ENCODE measurements at places on chromosomes 16 and 17.

DNA sequence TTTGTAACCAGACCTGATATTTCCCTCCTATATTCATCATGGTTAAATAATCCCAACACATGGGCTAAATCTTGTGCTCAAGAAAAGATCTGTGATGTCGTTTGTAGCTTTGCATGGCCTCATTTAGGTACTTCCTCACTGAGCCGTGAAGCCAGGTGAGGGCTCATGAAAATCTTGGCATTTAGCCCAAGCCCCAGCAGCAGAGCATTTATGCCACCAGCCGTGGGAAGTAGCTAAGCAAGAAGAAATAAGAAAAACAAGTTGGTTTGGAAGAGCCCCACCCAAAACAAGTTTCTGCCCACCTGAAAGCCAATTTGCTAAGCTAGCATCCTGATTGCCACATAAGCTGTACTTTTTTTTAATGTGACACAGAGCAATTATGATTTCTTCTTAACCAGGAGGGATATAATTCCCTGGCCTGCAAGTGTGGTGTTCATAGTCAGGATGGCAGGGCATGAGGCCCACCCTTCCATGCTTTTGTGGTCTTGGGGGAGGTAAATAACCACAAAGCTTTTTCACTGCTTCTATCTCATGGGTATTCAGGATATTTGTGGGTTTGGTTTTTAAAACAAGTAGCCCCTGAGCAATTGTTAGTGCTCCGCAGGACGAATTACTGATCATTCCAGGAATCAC is 10.5 kb downstream of the TMIGD1 start:
- no peak for DNase-seq

DNA sequence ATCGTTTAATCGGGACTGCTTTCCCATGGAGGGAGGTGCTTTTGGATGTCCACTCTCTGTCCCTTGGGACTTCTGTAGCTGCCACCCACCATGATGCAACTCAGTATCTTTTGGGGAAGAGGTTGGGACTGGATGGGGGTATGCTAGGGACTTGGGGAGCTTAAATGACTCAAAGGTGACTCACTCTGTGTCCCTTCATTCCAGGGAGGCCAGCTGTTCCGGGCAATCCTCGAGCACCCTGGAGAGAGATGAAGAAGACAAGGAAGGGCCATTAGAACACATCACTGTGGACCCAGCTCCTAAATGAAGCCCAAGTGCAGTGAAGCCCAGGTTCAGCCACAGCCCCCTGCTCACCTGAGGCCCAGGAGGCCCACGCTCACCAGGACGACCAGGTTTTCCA is 4.6 kb downstream of the COL1A1 start:
- peak; percentile 91 for DNase-seq

DNA sequence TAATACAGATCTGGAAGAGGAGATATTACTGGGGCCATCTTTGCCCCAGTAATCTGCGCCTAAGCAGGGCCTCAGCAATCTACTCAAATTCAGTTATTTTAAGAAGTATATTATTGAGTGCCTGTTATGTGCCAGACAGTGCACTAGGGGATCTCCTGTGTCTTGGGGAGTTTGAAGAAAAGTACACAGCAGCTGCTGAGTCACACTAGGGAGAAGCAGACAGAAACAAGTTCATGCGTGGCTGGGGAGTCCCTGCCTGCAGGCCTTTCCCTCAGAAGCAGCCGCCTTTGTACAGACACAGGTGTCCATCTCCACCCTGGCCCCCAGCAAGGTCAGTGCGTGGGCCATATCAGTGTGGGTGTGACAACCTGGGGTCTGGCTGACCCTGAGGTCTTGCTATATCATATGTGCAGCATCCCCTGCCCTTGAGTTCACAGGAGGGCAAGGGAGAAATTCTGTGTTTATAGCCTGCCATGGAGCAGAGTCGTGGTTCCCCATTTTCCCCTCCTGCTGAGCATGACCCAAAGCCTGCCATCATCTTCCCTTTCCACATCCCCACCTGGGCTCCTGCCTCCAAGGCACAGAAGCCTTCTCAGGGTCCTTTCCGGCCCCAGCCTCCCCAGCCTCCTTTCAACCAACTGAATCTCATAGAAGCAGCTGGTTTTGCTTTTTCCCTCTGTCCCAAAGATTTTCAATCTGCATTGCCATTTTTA is 229.9 kb upstream of the SDK2 start:
- no peak for DNase-seq

GRCh38 chr17:79534111-79534510 is 76.7 kb downstream of the RBFOX3 start:
- DNase-seq, result no peak

- no peak for DNase-seq
Measured at GRCh38 chr17:28534740-28535375, 17.6 kb downstream of the UNC119 start.

GRCh38 chr16:27722892-27723450 is 173.0 kb downstream of the KATNIP start:
- no peak for DNase-seq

GRCh38 chr17:64230791-64231408 is 32.2 kb downstream of the TEX2 start:
- DNase-seq, result peak; percentile 94

GRCh38 chr17:66412857-66413558 is 110.6 kb downstream of the PRKCA start:
- no peak for DNase-seq

DNA sequence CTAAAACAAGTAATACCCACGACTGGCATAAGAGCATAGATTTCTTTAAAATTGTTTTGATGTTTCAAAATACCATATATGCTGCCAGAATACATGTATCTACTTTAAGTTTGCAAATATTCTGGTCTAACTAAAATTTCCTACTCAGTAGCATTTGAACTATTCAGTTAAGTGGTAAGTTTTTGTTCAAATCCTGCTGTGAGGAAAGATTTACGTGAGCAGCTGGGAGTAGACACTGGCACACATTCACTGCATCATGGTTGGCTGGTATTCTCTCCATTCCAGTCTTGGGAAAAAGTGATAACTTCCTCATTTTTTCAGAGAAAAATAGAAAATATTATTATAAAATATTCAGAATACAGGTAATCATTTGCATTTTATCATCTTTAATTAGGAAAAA is 133.6 kb downstream of the SKAP1 start:
- DNase-seq, result no peak

DNA sequence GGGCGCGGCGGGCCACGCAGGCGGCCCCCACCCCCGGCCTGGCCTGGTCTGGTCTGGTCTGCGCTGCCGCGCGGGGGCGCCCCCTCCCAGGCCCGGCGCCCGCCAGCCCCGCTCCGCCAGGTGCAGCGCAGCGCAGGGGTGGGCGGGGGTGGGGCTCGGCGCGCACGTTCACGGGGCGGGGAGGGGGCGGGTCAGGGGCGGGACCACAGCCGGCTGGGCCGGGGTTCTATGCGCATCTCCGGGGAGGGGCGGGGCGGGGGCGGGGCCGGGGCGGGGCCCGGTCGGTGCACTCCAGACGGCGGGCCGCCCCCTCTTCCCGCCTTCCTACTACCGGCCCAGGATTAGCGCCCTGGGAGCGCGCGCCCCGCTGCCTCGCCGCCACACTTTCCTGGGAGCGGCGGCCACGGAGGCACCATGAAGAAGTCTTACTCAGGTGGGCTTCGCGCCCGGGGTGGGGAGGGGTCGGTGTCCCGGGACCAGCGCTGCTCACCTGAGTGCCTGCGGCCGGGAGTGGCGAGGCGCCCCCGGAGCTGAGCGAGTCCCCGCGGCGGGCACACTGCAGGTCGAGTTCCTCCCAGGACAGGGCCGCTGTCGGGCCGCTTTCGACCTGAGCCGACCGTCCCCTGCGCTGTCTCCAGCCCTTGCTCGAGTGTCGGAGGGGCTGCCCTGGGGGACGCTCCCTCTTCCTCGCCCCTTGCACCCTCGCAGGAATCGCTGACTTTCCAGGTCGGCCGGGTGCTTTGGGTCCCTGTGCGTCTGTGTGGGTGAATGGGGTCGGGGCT is 140.5 kb downstream of the SEC14L1 start:
- no peak for DNase-seq

DNA sequence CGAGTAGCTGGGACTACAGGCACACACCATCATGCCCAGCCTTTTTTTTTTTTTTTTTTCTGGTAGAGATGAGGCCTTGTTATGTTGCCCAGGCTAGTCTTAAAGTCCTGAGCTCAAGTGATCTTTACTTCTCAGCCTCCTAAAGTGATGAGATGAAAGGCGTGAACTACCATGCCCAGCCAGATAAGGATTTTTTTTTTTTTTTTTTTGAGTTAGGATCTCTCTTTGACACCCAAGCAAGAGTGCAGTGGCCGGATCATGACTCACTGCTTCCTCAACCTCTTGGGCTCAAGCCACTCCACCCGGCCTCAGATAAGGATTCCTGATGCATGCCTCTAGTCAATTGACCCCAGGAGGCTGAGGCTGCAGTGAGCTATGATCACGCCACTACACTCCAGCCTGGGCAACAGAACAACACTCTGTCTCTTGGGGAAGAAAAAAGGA is 11.2 kb upstream of the PLEKHG4 start:
- DNase-seq, result peak; percentile 80

- no peak for DNase-seq
Measured at GRCh38 chr17:75737133-75737962, 16.1 kb downstream of the ITGB4 start.

DNA sequence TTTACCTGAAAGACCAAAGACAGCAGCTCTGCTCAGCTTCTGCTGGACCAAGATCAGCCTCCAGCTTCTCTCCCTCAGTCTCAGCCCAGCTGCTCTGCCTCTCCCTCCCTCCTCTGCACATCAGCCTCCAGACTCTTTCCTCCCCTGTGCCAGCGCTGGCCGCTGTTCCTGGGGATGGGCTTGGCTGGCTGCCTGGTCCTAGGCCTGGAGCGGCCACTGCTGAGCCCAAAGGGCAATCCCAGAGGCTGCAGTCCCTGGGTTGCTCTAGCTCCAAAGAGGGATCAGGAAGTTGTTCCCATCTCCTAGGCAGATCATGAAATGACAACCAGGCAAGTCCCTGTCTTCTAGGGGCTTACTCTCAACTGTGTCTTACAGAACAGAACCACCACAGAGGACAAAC is 31.3 kb downstream of the DCUN1D3 start:
- DNase-seq, result no peak

DNA sequence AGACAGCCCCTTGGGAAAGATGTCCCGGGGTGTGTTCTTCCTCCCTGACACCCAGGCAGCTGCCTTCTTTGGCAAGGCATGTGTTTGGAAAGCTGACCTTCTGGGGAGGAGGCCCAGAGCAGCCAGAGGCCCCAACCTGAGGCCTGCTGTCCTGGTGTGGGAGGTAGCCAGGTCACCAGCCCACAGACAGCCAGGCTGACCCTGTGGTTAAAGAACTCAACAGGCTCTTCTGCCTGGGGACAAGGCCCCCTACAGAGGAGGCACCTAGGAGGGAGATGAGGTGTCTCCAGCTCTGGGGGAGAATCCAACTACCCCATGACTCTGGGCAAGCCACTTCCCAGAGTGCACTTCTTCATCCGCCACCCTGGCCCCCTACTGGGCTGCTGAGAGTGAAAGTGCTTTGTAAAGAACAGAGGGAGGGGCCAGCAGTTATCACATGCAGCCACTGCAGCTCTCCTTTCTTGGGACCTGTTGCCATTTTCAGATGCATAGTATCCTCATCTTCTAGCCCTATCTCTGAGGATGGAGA is 13.1 kb upstream of the SREBF1 start:
- DNase-seq, result peak; percentile 42

DNA sequence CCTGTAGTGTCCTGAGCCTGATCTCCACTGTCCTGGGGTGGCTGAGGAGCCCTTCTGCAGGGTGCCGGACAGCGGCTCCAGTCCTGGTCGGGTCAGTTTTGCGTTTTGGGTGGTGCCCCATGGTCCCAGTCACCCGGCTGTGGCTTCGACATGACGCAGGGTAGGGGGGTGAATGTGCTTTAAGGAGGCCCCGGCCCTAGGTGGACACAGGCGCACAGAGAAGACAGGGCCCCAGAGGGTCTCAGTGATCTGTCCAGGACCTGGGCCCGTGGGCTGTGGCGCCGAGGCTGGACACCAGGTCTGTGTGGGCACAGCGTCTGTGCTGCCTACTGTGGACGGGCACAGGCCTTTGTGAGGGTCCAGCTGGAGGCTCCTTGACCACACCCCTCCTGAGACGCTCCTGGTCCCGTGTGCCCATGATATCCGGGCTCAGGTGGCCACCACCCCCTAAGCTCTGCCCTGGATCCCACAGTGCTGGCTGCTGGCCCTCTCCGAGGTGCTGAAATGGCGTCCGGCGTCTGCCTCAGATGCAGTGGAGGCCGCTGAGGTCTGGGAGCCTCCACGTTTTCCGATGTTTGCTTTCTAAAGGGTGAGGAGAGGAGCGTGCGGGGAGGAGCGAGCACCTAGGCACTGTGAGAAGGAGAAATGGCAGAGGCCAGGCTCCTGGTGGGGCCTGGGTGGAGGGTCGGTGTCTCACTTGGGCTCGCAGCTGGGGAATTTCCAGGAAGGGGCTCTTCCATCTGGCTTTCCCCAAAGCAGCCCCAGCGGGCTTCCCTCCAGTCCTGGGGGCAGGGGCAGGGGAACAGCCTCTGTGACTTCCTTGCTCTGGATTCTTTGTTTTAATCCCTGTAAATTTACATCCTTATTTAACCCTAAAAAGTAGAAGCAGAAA is 56.1 kb upstream of the ACSF3 start:
- peak; percentile 11 for DNase-seq

DNA sequence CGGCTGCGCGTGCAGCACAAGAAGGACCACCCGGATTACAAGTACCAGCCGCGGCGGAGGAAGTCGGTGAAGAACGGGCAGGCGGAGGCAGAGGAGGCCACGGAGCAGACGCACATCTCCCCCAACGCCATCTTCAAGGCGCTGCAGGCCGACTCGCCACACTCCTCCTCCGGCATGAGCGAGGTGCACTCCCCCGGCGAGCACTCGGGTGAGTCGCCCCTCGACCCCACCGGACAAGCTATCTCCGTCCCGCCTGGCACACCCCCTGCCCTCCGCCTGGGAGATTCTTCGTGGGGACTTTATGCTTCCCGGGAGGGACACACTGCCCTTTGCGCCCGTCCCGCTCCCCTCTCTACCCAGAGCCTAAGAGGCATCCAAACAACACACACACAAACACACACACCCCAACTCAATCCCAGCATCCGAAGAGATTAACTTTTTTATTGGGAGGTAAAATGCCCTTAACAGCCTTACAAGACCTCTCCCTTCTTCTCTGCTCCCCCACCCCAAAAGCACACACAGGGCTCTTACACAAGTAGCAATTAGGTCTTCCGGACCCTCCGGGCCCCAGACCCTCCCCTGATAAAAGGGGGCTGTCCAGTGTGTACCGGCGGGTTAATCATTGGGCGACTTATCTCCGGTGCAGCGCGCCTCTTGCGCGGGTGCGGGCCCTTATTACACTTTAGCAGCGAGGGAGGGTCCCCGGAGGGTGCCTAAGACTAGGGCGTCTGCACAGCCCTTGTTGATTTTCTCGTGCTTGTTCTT is 2.1 kb downstream of the SOX9 start:
- DNase-seq, result peak; percentile 57

DNA sequence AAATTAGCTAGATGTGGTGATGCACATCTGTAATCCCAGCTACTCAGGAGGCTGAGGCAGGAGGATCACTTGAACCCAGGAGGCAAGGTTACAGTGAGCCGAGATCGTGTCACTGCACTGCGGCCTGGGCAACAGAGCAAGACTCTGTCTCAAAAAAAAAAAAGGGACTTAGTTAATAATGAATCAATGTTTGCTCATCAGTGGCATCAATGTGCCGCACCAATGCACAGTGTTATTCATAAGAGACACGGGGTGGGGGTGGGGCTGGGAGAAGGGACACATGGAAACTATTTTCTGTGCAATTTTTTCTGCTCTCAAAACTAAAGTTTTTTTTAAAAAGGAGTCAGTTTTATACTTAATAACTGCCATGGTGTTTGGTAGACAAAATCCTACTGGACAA is 6.8 kb upstream of the ATP2C2 start:
- DNase-seq, result no peak

GRCh38 chr17:79361873-79362771 is 248.7 kb downstream of the RBFOX3 start:
- no peak for DNase-seq

Data from fibroblast of skin of right quadriceps (primary cell).